ENCODE measurements at places on chromosomes 5 and 9.

DNA sequence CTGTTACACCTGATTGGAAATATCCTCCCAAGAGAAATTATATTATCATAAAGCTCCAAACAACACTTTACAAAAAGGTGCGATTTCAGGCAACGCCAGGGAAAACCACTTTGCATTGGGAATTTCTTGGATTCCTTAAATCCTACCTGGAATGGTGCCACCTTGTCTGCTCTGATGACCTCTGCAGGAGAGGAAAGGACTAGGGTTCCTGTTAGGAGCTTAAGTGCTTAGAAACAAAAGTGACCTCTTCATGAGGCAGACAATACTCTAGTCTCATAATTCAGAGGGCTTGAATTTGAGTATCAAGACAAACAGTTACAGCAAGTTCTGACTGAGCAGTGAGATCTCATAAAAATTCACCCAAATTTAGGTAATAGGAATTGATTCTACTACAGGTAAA, 33.9 kb upstream of the GLIS3 start:
- no peak for DNase-seq

DNA sequence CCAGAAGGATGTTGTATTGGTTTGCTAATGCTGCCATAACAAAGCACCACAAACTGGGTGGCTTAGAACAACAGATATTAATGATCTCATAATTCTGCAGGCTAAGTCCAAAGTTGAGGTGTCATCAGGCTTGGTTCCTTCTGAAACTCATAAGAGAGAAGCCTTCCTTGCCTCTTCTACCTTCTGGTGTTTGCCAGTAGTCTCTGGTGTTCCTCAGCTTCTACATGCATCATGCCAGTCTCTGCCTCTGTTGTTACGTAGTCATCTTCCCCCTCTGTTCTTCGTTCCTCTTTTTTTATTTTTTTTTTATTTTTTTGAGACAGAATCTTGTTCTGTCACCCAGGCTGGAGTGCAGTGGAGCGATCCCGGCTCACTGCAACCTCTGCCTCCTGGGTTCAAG, 61.8 kb downstream of the LRRC70 start:
- DNase-seq = no peak

DNA sequence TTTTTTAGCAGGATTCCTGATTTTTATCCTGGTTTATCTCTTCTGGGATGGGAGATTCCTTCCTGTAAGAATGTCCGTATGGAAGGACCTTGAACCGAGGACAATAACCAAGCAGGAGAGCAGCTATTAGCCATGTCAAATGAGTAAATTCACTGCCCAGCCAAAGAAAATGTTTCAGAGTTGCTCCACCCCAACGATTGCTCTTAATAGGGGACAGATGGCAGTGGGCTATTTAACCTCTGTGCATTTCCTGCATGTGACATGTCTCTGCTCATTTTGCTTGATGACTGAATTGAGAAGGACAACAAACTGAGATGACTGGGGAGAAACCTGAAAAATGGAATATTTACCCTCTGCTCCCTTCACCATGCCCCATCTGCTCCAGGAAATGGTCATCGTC, 479.9 kb upstream of the ZNF462 start:
- DNase-seq = no peak

DNA sequence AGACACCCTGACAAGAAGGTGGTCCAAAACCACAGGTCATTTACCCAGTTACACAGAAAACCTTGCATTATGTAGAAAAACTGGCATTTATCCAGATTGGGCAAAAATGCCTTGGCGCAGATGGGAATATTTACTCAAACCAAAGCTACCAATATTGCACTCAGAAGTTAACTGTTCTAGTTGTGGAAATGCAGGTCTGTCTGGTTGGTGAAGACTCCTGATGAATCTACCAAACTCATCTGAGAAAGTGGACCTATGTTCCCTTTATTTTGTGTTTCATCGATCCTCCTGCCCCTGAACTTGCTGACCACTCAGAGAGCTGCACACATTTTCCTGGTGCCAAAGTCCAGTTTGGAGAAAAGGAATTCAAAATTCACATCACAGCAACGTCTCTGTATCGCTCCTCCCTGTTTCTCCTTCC, 85.2 kb upstream of the ALDH1A1 start:
- no peak for DNase-seq

- DNase-seq = no peak
Measured at GRCh38 chr9:90343991-90344390, 298.6 kb downstream of the DIRAS2 start.

GRCh38 chr5:149561848-149562247, 10.6 kb upstream of the CSNK1A1 start:
- DNase-seq = no peak

DNA sequence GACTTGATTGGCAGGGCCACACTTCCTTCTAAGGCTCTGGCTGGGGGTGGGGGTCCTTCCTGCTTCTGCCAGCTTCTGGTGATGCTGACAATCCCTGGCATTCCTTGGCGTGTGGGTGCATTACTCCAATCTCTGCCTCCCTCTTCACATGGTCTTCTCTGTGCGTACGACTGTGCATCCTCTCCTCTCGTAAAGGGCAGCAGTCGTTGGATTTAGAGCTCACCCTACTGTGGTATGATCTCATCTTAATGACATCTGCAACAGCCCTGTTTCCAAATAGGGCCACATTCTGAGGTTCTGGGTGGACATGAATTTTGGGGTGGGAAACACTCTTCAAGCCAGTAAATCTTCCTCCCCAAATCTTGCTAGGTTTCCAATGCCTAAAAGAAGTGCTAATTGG, 36.8 kb downstream of the ROPN1L start:
- DNase-seq = no peak

- DNase-seq = no peak
Measured at GRCh38 chr5:168089201-168089887, 202.1 kb upstream of the WWC1 start.

DNA sequence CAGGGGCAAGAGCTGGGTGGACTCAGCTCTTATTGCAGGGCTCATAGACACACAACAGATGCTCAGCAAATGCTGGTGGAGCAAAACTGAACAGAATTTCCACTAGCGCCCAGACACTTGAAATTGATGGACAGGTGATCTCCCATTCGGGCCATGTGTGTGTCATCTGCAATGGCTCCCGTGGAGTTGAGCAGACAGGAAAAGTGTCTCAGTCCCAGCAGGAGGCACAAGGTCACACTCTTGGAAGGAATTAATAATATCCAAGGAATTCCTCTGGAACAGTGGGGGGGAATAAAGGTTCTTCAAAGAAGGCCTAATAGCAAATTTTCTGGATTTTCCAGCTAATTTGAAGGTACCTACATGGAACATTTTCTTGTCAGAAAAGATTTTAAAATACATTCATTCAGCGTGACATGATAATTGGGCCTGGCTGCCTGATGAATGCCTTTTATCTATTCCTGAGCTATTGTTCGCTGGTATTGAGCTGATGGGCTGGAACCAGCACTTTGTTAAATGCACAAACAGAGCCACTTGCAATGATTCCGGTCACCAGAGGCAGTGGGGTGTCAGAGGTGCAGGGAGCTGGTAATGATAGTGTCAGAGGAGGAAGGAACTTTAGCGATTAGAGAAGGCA, 31.5 kb upstream of the ALDH1B1 start:
- DNase-seq = no peak

All from T-helper 1 cell (primary cell).